Cardiac fibroblast (primary cell): ENCODE measurements at places on chromosomes 2 and 18.

DNA sequence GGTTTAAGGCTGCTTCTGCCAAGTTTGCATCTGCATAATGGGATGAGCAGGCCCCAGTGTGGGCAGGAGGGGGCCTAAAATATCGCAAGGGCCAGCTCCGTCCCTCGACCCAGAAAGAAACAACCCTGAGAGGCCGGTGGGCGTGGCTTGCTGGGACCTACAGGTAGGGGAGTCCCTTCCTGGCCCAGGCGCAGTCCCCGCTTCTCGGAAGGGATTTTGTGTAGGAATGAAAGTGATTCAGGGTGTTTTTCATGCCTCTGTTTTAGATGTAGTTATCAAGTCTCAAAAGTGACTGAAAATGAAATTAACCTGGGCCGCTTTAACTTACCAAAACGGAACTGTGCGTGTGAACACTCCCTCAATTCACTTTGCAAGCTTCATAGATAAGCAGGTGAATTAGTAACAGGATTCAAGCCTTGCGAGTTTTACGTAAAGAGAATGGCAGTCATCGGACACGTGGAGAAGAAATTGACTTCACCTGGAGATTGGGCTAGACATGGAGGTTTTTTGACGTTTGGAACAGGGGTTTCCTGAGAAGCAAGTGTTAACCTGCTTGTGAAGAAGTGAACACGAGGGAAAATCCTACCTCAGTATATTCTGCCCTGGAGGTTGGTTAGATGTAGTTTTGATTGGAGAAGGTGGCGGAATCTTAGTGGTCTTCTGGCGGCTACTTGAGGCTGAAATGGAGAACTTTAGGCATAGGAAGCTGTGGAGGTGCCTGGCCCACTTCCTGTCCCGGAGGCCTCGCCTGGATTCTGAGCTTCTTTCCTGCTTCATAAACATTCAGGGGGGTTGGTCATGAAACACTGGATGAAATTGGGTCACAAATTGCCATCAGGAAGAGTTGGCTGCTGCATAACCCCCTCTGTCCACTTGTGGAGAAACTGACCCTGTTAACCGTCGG lies 1.7 kb downstream of the NCK2 start:
- no peak for DNase-seq

- no peak for DNase-seq
Observed at GRCh38 chr2:164621764-164622105, 453 bp upstream of the GRB14 start.

GRCh38 chr2:180276733-180277132 lies 269.6 kb upstream of the CWC22 start:
- DNase-seq: no peak

- no peak for DNase-seq
Observed at GRCh38 chr18:7635948-7636347, 68.8 kb downstream of the PTPRM start.

- DNase-seq: peak; percentile 73
Observed at GRCh38 chr18:582465-582864, 2.3 kb downstream of the CETN1 start.

GRCh38 chr2:105796131-105796638 lies 51.5 kb downstream of the NCK2 start:
- DNase-seq: no peak

GRCh38 chr2:158213773-158214172 lies 112.1 kb downstream of the UPP2 start:
- DNase-seq: no peak

GRCh38 chr2:68157002-68157401 lies 686 bp upstream of the PNO1 start:
- no peak for DNase-seq

- DNase-seq: no peak
Observed at GRCh38 chr2:119180892-119181291, 22.3 kb upstream of the C1QL2 start.

DNA sequence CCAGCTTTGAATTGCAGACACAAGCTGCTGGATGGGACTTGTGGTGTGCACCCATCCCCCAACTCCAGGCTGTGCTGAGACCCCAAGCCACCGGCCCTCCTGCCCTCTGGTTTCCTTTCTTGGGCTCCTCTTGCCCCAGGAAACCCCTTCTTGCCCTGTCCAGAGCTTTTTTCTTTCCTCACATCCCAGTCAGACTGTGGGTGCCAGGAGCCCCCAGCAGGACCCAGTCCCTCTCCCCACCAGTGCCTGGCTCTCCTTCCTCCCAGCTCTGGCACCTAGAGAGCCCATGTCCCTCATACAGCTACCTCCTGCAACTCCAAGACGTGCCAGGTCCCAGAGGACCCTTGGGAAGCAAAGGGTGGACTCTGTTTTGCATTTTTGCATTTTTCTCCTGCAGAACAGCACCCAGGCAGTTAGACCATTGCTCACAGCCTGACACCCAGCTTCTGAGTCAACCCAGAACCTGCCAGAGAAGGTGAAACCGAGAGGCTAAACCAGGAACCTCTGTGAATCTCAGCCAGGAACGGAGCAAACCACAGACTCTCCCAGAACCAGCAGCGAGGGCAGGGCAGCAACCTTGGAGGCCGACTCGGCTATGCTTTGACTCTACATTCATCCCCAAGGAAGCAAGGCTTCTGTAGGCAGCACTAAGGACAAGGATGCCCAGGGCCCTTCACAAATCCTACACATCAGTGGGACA lies 221.1 kb downstream of the ANAPC1 start:
- peak; percentile 43 for DNase-seq

DNA sequence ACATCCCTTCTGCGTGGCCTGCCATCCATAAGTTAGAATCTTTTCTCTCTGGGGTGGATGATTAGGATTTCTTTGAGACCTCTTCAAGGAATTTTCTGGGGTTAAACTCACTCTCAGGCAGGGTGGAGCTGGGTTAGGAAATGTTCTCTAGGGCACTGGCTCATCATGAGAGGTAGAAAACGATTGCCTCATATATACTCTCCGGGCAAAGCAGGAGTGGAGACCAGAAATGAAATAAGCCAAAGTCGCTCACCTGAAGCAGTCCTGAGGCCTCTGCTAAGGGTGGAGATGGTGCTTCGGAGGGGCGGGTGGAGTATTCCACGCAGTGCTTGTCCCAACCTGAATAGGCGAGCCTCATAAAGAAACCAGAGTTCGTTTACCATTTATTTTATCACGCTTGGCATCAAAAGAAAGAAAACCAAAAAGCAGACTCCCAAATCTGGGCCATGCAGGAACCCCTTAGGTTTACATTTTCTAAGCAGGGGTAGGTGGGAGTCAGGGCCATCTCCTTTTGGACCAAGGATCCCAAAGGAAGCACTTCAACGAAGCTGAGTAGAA lies 249.3 kb upstream of the MEIS1 start:
- no peak for DNase-seq

DNA sequence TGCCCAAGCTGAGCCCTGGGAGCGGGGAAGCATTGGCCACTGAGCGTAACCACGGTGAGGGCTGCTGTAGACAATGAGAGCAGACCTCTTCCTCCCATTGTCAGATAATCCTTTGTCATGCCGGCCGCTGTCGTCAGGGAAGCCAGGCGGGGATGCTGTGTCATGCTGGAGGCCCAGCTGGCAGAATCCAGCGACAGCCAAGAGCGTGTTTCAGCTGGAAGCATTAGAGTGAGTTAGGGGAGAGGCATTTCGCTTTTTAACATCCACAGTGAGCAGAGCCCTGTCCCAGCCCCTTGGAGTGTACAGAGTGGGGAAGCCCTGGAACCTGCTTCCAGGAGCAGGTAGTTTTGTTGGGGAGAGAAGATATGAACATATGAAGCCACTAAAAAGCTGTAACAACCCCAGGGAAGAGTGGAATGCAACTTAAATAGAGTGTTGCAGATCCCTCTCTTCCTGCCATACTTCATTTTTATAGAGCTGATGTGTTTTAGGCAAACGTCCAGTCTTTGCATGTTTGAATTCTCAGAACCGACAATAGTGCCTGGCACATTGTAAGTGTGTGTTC lies 7.0 kb downstream of the CTIF start:
- DNase-seq: peak; percentile 92

- DNase-seq: peak; percentile 66
Observed at GRCh38 chr18:48621240-48621639, 82.4 kb downstream of the CTIF start.
